ENCODE measurements at places on chromosomes 4 and X. TPM values are rescaled to one million over a fixed set of nuclear protein-coding genes. Genes with fewer than 3 reads are reported as not detected.

- DNase-seq: no peak
- peaks cover 2% of the 10 kb centered on the region for H3K36me3 ChIP-seq
- H3K4me3 ChIP-seq: peak overlapping the region; percentile 96
- H3K27ac ChIP-seq: peak overlapping the region; percentile 89
Observed at GRCh38 chr4:2962614-2963174, 512 bp downstream of the NOP14 start.

Gene PLP1
- 0.29 TPM for total RNA-seq

Gene MAGEC2
- total RNA-seq: not detected

- no peak overlapping the region for H3K27ac ChIP-seq
- H3K36me3 ChIP-seq: no peaks in the 10 kb centered on the region
Observed at GRCh38 chr4:70442474-70442873, 29.5 kb upstream of the MUC7 start.

GRCh38 chrX:38214551-38215531, 5.8 kb downstream of the SRPX start:
- H3K27ac ChIP-seq: peak overlapping the region; percentile 83
- peak overlapping the region; percentile 37 for H3K4me3 ChIP-seq
- H3K4me1 ChIP-seq: peaks cover 25% of the 10 kb centered on the region
- no peaks in the 10 kb centered on the region for H3K36me3 ChIP-seq

- no peaks in the 10 kb centered on the region for H3K27me3 ChIP-seq
- peaks cover 12% of the 10 kb centered on the region for H3K4me1 ChIP-seq
- no peak overlapping the region for H3K4me3 ChIP-seq
Observed at GRCh38 chr4:88826771-88827170, 129.1 kb upstream of the NAP1L5 start.

GRCh38 chrX:46770000-46770816, 11.3 kb upstream of the SLC9A7 start:
- H3K36me3 ChIP-seq: no peaks in the 10 kb centered on the region
- peak overlapping the region; percentile 25 for H3K4me3 ChIP-seq
- peak overlapping the region; percentile 81 for H3K27ac ChIP-seq
- H3K27me3 ChIP-seq: no peaks in the 10 kb centered on the region

Gene GIMD1
- not detected for total RNA-seq

DNA sequence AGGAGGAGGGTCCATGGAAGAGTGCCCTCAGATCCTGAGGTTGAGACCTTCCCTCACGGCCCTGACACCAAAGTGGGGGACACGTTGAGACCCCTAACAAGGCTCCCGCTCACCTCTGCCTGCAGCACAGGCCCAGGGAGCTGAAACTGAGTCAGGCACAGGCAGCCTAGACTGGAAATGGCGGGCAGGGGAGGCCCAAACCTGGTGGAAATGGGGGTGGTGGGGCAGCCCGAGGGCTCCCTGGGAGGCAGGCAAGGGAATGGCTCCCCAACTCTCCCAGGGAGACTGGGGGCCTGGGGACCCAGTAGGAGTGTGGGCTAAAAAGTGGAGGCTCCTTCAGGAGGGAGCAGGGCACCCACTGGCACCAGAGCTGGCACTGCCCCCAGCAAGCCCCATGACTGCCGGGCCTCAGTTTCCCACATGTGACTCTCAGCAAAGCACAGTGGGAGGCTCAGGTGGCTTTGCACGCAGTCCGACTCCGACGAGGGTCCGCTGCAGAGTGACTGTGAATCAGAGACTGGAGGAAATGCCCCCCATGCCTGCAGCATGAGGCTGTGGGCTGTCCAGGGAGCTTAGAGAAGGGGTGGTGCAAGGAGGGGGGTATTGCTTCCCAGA, 5.9 kb downstream of the NKX1-1 start:
- DNase-seq: peak; percentile 85
- H3K4me1 ChIP-seq: no peaks in the 10 kb centered on the region
- H3K36me3 ChIP-seq: no peaks in the 10 kb centered on the region
- no peak overlapping the region for H3K27ac ChIP-seq
- H3K27me3 ChIP-seq: peaks cover 39% of the 10 kb centered on the region

DNA sequence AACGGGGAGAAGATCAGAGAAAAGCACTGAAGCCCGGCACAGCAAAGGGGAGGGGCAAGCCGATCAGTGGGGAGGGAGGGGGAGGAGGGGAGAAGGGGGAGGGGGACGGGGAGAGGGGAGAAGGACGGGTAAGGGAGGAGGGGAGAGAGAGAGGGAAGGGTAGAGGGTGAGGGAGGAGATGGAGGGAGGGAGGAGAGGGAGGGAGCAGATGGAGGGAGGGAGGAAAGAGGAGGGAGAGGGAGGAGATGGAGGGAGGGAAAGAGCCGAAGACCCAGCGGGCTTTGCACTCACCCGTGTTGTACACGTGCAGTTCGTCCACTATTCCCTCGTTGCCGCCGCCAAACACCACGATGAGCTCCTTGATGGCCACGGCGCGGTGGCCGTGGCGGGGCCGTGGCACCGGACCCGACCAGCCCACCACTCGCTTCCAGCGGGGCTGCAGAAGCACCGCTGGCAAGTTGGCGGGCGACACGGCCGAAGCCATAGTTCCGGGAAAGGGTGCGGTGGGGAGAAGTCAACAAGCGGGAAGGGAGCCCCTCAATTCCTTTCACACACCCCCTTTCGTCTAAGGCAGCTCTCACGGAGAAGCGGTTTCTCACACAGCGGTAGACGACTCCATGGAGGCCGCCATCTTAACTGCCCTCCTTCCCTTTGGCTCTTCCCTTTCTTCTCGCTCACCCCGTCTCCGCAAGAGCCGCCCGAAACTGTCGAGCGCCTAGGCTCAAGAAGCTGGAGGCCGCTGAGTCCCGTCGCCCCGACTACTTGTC, 1.1 kb downstream of the HCFC1 start:
- no peaks in the 10 kb centered on the region for H3K27me3 ChIP-seq
- DNase-seq: peak; percentile 92
- H3K36me3 ChIP-seq: peaks cover 3% of the 10 kb centered on the region
- H3K4me3 ChIP-seq: peak overlapping the region; percentile 99

Gene ZCCHC13
- not detected for total RNA-seq

Gene STIM2
- total RNA-seq: 14.8 TPM

DNA sequence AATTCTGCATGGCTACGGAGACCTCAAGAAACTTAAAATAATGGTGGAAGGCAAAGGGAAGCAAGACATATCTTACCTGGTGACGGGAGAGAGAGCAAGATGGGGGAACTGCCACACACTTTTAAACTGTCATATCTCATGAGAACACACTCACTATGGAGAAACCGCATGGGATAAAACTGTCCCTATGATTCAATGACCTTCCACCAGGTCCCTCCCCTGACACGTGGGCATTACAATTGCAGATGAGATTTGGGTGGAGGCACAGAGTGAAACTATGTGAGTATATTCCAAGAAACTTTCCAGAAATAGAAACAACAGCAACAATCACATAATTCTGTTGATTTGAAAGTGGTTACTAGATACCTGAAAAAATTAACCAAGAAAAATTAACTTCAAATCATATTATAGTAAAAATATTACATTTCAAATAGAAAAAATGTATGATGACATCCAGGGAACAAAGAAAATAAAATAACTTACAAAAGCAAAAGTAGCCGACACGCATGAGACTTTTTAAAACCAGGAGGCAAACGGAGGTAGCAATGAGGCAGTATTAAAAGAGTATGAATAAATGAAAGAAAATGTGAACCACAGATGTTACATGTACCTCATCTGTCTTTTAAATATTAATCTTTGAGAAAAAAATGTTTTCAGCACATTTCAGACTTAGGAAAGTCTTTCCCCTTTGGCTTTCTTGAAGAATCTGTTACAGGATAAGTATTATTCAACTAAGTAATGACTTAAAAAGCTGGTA, 879.5 kb downstream of the TECRL start:
- no peak overlapping the region for H3K4me3 ChIP-seq
- DNase-seq: peak; percentile 13
- H3K27me3 ChIP-seq: no peaks in the 10 kb centered on the region
- H3K4me1 ChIP-seq: no peaks in the 10 kb centered on the region
- H3K36me3 ChIP-seq: no peaks in the 10 kb centered on the region

DNA sequence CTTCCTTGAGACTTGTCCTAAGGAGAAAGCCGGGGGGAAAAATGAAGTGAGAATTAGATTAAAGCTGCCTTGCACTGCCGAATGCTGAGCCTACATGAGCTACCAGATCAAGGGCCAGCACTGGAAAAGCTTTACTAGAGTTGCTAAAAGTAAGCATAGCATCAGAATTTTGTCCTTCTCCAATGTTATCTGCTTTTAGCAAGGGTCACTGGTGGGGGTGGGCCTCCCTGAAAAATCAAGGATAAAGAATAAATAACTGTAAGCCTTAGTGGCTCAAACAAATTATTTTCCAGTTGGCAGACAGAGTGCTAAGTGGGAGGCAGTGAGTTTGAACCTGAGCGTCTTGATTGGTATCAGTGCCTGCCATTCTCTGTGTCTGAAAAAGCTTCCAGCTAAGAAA, 310.5 kb upstream of the PITX2 start:
- H3K4me1 ChIP-seq: no peaks in the 10 kb centered on the region
- DNase-seq: no peak

Gene ANOS1
- 1.1 TPM for total RNA-seq

- H3K27me3 ChIP-seq: peaks cover 6% of the 10 kb centered on the region
- DNase-seq: no peak
- H3K4me3 ChIP-seq: no peak overlapping the region
- H3K36me3 ChIP-seq: no peaks in the 10 kb centered on the region
Observed at GRCh38 chrX:40975951-40976350, 109.3 kb upstream of the USP9X start.

GRCh38 chr4:56607926-56608325, 73.2 kb downstream of the HOPX start:
- no peak overlapping the region for H3K4me3 ChIP-seq
- no peaks in the 10 kb centered on the region for H3K36me3 ChIP-seq
- no peak overlapping the region for H3K27ac ChIP-seq
- no peaks in the 10 kb centered on the region for H3K4me1 ChIP-seq
- H3K27me3 ChIP-seq: peaks cover 25% of the 10 kb centered on the region

- no peaks in the 10 kb centered on the region for H3K36me3 ChIP-seq
- no peak overlapping the region for H3K27ac ChIP-seq
- H3K4me1 ChIP-seq: no peaks in the 10 kb centered on the region
- no peak overlapping the region for H3K4me3 ChIP-seq
- peaks cover 11% of the 10 kb centered on the region for H3K27me3 ChIP-seq
Observed at GRCh38 chrX:107601326-107601725, 27.0 kb upstream of the PRPS1 start.

Gene TEX13A
- total RNA-seq: not detected

Gene XAGE1B
- not detected for total RNA-seq

Gene SLC4A4
- total RNA-seq: 24.8 TPM

DNA sequence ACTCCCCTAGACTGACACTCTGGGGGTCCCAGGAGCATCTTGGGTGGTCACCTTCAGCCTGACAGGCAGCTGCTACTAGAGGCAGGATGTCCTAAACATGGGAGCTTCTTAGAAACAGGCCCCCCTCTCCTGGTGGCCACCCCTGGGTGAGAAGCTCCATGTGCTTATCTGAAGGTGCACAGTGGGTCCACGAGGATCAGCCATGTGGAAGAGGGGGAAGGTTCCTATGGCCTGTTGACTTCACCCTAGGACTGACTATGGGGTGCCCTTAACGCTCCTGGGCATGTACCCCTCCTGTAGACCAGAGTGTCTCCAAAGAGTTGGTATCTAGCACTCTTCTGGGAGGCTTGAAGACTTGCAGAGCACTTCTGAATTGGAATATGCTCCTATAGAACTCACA, 22.9 kb upstream of the WDR1 start:
- no peaks in the 10 kb centered on the region for H3K4me1 ChIP-seq
- no peak for DNase-seq
- H3K36me3 ChIP-seq: no peaks in the 10 kb centered on the region
- H3K4me3 ChIP-seq: no peak overlapping the region
- peaks cover 14% of the 10 kb centered on the region for H3K27me3 ChIP-seq
- no peak overlapping the region for H3K27ac ChIP-seq

DNA sequence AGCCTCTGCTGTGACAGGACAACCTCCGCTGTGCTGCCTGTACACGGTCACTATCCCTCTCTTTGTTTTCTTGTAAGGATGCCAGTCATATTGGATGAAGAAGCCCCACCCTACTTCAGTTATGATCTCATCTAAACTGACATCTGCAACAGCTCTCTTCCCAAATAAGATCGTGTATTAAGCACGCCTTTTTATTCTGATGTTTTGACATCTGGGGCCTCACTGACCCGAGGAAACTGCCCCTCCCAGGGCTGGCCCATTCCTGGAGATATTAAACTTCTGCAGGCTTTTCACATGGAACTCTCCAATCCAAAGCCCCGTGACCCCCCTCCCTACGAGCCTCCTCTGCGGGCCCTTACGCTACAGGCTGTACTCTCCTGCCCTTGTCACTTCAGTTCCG, 232.0 kb downstream of the ARHGAP10 start:
- no peak overlapping the region for H3K4me3 ChIP-seq
- no peaks in the 10 kb centered on the region for H3K27me3 ChIP-seq
- no peak for DNase-seq
- no peak overlapping the region for H3K27ac ChIP-seq

Gene EMD
- total RNA-seq: 29.7 TPM

GRCh38 chr4:108693211-108693610, 42.8 kb downstream of the OSTC start:
- no peak overlapping the region for H3K4me3 ChIP-seq
- no peaks in the 10 kb centered on the region for H3K36me3 ChIP-seq
- no peak overlapping the region for H3K27ac ChIP-seq
- DNase-seq: no peak

DNA sequence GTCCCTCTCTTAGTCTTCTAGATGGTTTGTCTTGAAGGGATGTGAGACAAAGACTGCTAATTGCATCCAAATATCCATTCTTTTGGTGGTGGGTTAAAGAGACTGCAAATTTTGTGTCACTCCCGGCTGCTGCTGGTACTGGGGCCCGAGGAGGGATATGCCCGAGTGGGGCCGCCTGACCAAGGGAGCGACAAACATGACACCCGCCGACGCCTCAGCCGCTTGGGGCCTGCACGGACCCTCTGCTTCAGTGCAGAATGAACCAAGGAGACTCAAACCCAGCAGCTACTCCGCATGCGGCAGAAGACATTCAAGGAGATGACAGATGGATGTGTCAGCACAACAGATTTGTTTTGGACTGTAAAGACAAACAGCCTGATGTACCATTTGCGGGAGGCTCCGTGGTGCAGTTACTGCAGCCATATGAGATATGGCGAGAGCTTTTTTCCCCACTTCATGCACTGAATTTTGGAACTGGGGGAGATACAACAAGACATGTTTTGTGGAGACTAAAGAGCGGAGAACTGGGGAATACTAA, 13.6 kb upstream of the ARX start:
- peaks cover 3% of the 10 kb centered on the region for H3K27me3 ChIP-seq
- no peak overlapping the region for H3K4me3 ChIP-seq
- H3K27ac ChIP-seq: no peak overlapping the region
- DNase-seq: no peak

DNA sequence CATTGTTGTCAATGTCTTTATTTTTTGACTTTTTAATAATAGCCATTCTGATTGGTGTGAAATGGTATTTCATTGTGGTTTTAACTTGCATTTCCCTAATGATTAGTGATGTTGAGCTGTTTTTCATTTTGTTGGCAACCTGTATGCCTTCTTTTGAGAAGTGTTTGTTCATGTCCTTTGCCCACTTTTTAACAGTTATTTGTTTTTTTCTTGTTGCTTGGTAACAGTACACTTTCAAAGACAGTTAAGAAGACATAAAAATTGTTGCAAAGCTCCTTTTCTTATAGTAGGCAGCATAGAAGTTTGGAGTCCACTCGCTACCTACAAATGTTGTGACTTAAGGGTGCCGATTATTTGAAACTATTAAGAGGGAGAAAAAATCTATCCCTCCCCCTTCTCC, 48.7 kb upstream of the SLC7A11 start:
- H3K4me3 ChIP-seq: no peak overlapping the region
- no peak for DNase-seq
- no peaks in the 10 kb centered on the region for H3K36me3 ChIP-seq
- no peaks in the 10 kb centered on the region for H3K27me3 ChIP-seq
- no peaks in the 10 kb centered on the region for H3K4me1 ChIP-seq
- no peak overlapping the region for H3K27ac ChIP-seq
